ENCODE measurements at places on chromosomes 3 and 15. TPM values are rescaled to one million over a fixed set of nuclear protein-coding genes. Genes with fewer than 3 reads are reported as not detected.

The SKOR1 gene
- polyA plus RNA-seq = 0.70 TPM

The CELSR3 gene
- 1.1 TPM for polyA plus RNA-seq

The SI gene
- polyA plus RNA-seq = not detected

The P2RY12 gene
- 1.1 TPM for polyA plus RNA-seq

The CHRNA3 gene
- 1.7 TPM for polyA plus RNA-seq

The CYP19A1 gene
- polyA plus RNA-seq = not detected

The PRRT3 gene
- polyA plus RNA-seq = 4.4 TPM

The FEM1B gene
- polyA plus RNA-seq = 67.6 TPM

The PPP2R3A gene
- polyA plus RNA-seq = 25.0 TPM

The EMC7 gene
- 82.3 TPM for polyA plus RNA-seq

The COLQ gene
- polyA plus RNA-seq = 10.1 TPM

The ARPP21 gene
- polyA plus RNA-seq = 1.3 TPM

The HTR3E gene
- polyA plus RNA-seq = not detected

The HYPK gene
- polyA plus RNA-seq = 21.6 TPM

The ZCWPW2 gene
- polyA plus RNA-seq = 2.8 TPM

The GPR27 gene
- 8.7 TPM for polyA plus RNA-seq

The SETD5 gene
- 179 TPM for polyA plus RNA-seq

The LYZL4 gene
- not detected for polyA plus RNA-seq

The ZDHHC23 gene
- 20.9 TPM for polyA plus RNA-seq

The DPPA4 gene
- polyA plus RNA-seq = 6.1 TPM

The EOMES gene
- 0.10 TPM for polyA plus RNA-seq

The PPP1R14D gene
- polyA plus RNA-seq = 0.62 TPM

The CIDEC gene
- not detected for polyA plus RNA-seq

The AGTR1 gene
- polyA plus RNA-seq = 19.2 TPM

The ZNF662 gene
- polyA plus RNA-seq = 51.6 TPM

The FRMD4B gene
- 48.7 TPM for polyA plus RNA-seq

The SAMMSON gene
- not detected for polyA plus RNA-seq

The LMAN1L gene
- polyA plus RNA-seq = not detected

The ECE2 gene
- polyA plus RNA-seq = not detected

The CHST2 gene
- 19.6 TPM for polyA plus RNA-seq

The MAGEF1 gene
- polyA plus RNA-seq = 78.9 TPM

The GPR62 gene
- polyA plus RNA-seq = 0.48 TPM

The CHRM5 gene
- 0.35 TPM for polyA plus RNA-seq

The WDR49 gene
- polyA plus RNA-seq = 2.0 TPM

The CCR4 gene
- polyA plus RNA-seq = 0.18 TPM

The CDHR4 gene
- 0.28 TPM for polyA plus RNA-seq

The CD86 gene
- polyA plus RNA-seq = 1.3 TPM

The MELTF gene
- 2.6 TPM for polyA plus RNA-seq

The ARL14 gene
- polyA plus RNA-seq = 0.35 TPM

The C2CD4B gene
- 0.28 TPM for polyA plus RNA-seq

Data from left kidney (tissue), 8 donors.